Glutamatergic neuron (in vitro differentiated cells): ENCODE measurements at places on chromosomes 6 and 20. TPM values are rescaled to one million over a fixed set of nuclear protein-coding genes. Genes with fewer than 3 reads are reported as not detected.

HLA-DRB1 gene
- total RNA-seq = 0.34 TPM

CD93 gene
- not detected for total RNA-seq

- DNase-seq = no peak
Observed at GRCh38 chr6:31169123-31169857, 1.2 kb downstream of the POU5F1 start.

- no peak for DNase-seq
Observed at GRCh38 chr20:45218124-45218523, 3.0 kb upstream of the SEMG2 start.

GRCh38 chr6:29665942-29666825 lies 9.3 kb downstream of the MOG start:
- DNase-seq = no peak

DNA sequence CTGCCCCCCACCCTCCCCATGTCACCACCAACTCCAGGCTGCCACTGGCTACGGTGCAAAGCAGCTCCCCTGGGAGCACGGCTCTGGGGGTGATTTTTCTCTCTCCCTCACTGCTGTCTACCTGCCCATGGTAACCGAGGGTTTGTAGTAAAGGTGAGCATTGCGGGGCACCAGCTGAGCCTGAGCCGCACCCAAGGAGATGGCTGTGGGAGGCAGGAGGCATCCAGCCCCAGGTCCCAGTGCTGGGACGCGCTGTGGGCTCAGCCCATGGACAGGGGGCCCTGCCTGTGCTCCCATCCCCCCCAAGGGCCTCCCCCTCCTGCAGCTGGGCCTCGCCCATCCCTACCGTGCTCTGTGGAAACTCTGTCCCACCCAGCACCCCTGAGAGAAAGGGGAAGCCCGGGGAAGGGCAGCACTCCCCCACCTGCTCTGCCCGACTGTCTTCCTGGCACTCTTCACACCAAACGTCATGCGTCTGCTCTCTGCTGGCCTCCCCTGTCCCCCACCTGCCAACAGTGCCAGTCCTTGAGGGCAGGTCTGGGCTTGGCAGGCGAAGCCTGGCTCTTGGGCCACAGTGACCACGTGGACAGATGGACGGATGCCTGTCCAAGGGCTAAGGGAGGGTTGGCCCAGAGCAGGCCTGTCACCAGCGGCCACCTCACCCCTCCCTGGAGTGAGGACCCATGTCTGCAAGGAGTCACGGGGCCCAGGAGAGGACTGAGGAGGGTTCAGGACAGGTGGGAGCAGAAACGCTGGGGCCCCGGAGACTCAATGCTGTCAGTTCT lies 3.8 kb upstream of the CHRNA4 start:
- no peak for DNase-seq

DNA sequence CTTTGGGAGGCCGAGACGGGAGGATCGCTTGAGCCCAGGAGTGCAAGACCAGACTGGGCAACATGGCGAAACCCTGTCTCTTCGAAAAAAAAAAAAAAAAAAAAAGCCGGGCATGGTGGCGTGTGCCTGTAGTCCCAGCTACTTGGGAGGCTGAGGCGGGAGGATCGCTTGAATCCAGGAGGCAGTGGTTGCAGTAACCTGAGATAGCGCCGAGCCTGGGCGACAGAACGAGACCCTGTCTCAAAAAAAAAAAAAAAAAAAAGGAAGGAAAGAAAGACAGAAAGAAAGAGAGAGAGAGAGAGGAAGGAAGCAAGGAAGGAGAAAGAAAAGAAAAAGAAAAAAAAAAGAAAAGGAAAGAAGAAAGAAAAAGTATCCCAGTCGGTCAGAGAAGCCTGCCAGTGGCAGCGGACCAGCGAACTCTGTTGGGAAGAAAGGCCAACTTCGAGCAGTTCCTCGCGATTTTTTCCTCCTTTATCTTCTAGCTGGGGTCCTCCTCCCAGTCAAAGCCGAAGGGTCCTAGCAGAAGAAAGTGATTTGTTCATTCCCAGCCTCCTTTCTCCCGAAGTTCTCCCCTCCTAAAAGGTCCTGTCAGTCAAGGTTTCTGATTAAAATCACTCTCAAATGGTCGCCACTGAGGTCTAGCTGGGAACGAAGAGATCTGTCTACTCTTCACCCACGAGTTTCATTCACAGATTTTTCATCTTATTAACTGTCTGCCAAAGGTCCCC lies 2.4 kb upstream of the SYCP2L start:
- DNase-seq = no peak

GRCh38 chr6:158628542-158628941 lies 16.0 kb downstream of the DYNLT1 start:
- no peak for DNase-seq
